ENCODE measurements at places on chromosomes 2 and 18. TPM values are rescaled to one million over a fixed set of nuclear protein-coding genes. Genes with fewer than 3 reads are reported as not detected.

Gene DPP4
- total RNA-seq = 27.7 TPM

Gene CXCR2
- total RNA-seq = 7.4 TPM

Gene CFC1B
- 0.18 TPM for total RNA-seq

Gene AMMECR1L
- 13.5 TPM for total RNA-seq

Gene MFSD6
- total RNA-seq = 61.7 TPM

Gene CCL20
- total RNA-seq = 8.0 TPM

Gene DSG1
- not detected for total RNA-seq

Gene HOXD4
- total RNA-seq = 1.1 TPM

Gene MBD2
- total RNA-seq = 29.5 TPM

Gene TDRD15
- total RNA-seq = not detected

GRCh38 chr2:181231886-181232621 lies 225.1 kb upstream of the ITGA4 start:
- H3K36me3 ChIP-seq = no peaks in the 10 kb centered on the region
- no peaks in the 10 kb centered on the region for H3K4me1 ChIP-seq
- DNase-seq = no peak
- no peak overlapping the region for H3K4me3 ChIP-seq
- no peak overlapping the region for H3K27ac ChIP-seq

- no peak overlapping the region for H3K27ac ChIP-seq
- no peaks in the 10 kb centered on the region for H3K27me3 ChIP-seq
- no peaks in the 10 kb centered on the region for H3K4me1 ChIP-seq
Measured at GRCh38 chr2:118190474-118190873, 102.2 kb downstream of the INSIG2 start.

- H3K36me3 ChIP-seq = no peaks in the 10 kb centered on the region
- H3K4me1 ChIP-seq = peaks cover 3% of the 10 kb centered on the region
- peak; percentile 42 for DNase-seq
- no peak overlapping the region for H3K27ac ChIP-seq
- H3K4me3 ChIP-seq = no peak overlapping the region
Measured at GRCh38 chr2:60479226-60480088, 74.0 kb downstream of the BCL11A start.

- no peaks in the 10 kb centered on the region for H3K4me1 ChIP-seq
- DNase-seq = peak; percentile 55
- H3K27me3 ChIP-seq = no peaks in the 10 kb centered on the region
- H3K27ac ChIP-seq = no peak overlapping the region
Measured at GRCh38 chr18:48030616-48031480, 100.4 kb upstream of the SMAD2 start.

- peak; percentile 93 for DNase-seq
- no peak overlapping the region for H3K4me3 ChIP-seq
Measured at GRCh38 chr2:30404319-30405259, 42.5 kb upstream of the LCLAT1 start.

- no peaks in the 10 kb centered on the region for H3K4me1 ChIP-seq
- H3K36me3 ChIP-seq = no peaks in the 10 kb centered on the region
- no peak overlapping the region for H3K27ac ChIP-seq
- H3K27me3 ChIP-seq = no peaks in the 10 kb centered on the region
- no peak for DNase-seq
- H3K4me3 ChIP-seq = no peak overlapping the region
Measured at GRCh38 chr2:75289771-75290170, 90.5 kb upstream of the TACR1 start.

- DNase-seq = no peak
- H3K27ac ChIP-seq = no peak overlapping the region
- no peaks in the 10 kb centered on the region for H3K36me3 ChIP-seq
- H3K4me3 ChIP-seq = no peak overlapping the region
- no peaks in the 10 kb centered on the region for H3K27me3 ChIP-seq
Measured at GRCh38 chr2:233444501-233444900, 90.2 kb downstream of the DGKD start.

- no peak within 1 kb of the TSS for H3K4me3 ChIP-seq
- no peaks in the 10 kb centered on the region for H3K4me1 ChIP-seq
- no peak within 1 kb of the TSS for H3K27ac ChIP-seq
- no peaks in the 10 kb centered on the region for H3K27me3 ChIP-seq
- no peak for DNase-seq
Measured at GRCh38 chr2:113052396-113052917, at the start of gene IL36B. Gene IL36B, minus strand, starts transcription at chr2:113052867.

DNA sequence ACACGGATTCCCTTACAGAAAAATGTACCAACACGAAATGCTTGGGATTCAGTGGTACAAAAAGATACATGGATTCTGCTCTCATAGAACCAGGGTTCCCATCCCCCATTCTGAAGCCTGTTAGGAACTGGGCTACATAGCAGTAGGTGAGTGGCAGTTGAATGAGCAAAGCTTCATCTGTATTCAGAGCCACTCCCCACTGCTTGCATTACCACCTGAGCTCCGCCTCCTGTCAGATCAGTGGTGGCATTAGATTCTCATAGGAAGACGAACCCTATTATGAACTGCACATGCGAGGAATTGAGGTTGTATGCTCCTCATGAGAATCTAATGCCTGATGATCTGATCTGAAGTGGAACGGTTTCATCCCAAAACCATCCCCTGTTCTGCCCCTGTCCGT lies 246.4 kb downstream of the DYM start:
- no peaks in the 10 kb centered on the region for H3K4me1 ChIP-seq
- no peak for DNase-seq
- H3K27ac ChIP-seq = no peak overlapping the region

DNA sequence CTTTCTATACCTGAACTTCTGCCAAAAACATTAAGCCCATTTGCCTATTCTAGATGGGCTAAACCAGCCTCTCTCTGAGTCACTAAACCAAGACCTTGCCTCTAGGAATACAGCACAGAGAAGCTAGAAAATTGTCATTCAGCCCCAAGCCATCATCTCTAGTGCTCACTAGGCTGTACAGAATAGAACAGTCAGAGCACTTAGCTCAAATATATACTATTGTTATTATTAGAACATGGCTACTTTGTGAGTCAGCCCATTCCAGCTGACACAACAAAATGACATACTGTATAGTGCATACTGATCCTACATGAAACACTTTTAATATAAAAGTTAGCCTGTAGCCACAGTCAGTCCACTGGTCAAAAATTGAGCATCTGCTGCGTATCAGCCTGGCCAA lies 418.8 kb downstream of the NRXN1 start:
- DNase-seq = no peak
- no peak overlapping the region for H3K4me3 ChIP-seq
- H3K27me3 ChIP-seq = no peaks in the 10 kb centered on the region
- H3K36me3 ChIP-seq = no peaks in the 10 kb centered on the region
- H3K27ac ChIP-seq = no peak overlapping the region

DNA sequence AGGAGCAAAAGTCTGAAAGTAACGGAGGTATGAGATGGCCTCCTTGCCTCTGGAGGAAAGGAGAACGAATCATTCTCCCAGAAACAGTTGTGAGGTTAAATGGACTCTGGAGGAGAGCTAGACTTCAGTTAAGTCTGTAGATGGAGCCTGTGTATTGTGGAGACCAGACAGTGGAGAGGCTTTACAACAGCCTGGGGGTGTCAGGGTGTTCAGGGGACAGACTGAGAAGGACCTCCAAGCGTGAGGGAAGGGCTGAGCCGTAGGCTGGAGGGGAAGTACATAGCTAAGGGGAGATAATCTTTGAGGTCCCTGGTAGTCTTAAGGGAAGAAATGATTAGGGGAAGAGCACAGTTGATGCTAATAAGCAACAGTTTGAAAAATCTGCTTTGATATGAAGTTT lies 76.6 kb downstream of the GALNT1 start:
- H3K36me3 ChIP-seq = no peaks in the 10 kb centered on the region
- H3K27ac ChIP-seq = no peak overlapping the region
- H3K4me3 ChIP-seq = no peak overlapping the region
- H3K27me3 ChIP-seq = no peaks in the 10 kb centered on the region
- H3K4me1 ChIP-seq = peaks cover 4% of the 10 kb centered on the region
- no peak for DNase-seq

DNA sequence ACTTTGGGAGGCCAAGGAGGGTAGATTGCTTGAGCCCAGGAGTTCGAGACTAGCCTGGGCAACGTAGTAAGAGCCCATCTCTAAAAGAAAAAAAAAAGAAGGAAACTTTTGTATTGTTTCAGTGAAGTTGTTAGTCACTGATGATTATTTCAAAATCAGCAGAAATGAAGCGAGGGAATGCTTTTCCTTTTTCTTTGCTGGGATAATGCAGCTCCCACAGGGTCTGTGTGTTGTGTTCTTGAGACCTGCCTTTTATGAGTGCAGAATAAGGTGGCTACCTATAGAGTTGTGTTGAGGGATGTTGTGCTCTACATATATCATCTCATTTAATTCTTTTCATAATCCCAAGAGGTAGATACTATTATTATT lies 11.7 kb downstream of the TM4SF20 start:
- no peaks in the 10 kb centered on the region for H3K4me1 ChIP-seq
- H3K4me3 ChIP-seq = no peak overlapping the region
- no peak overlapping the region for H3K27ac ChIP-seq
- H3K36me3 ChIP-seq = no peaks in the 10 kb centered on the region
- no peaks in the 10 kb centered on the region for H3K27me3 ChIP-seq

- no peaks in the 10 kb centered on the region for H3K36me3 ChIP-seq
- no peak overlapping the region for H3K4me3 ChIP-seq
- H3K4me1 ChIP-seq = no peaks in the 10 kb centered on the region
- no peak for DNase-seq
Measured at GRCh38 chr18:58533766-58534165, 95.1 kb downstream of the ALPK2 start.

- no peaks in the 10 kb centered on the region for H3K27me3 ChIP-seq
- H3K36me3 ChIP-seq = peaks cover 9% of the 10 kb centered on the region
- no peak for DNase-seq
Measured at GRCh38 chr2:126660971-126661370, 5.0 kb downstream of the GYPC start.

- H3K4me1 ChIP-seq = peaks cover 6% of the 10 kb centered on the region
- peaks cover 5% of the 10 kb centered on the region for H3K27me3 ChIP-seq
- peak overlapping the region; percentile 69 for H3K4me3 ChIP-seq
- peak overlapping the region; percentile 80 for H3K27ac ChIP-seq
Measured at GRCh38 chr18:12408247-12408869, 629 bp downstream of the PRELID3A start.

GRCh38 chr2:19274439-19274838 lies 84.0 kb downstream of the OSR1 start:
- no peak overlapping the region for H3K27ac ChIP-seq
- no peaks in the 10 kb centered on the region for H3K36me3 ChIP-seq
- no peaks in the 10 kb centered on the region for H3K27me3 ChIP-seq
- no peak for DNase-seq
- H3K4me3 ChIP-seq = no peak overlapping the region
- H3K4me1 ChIP-seq = no peaks in the 10 kb centered on the region

- DNase-seq = peak; percentile 97
- peak overlapping the region; percentile 88 for H3K27ac ChIP-seq
- H3K4me3 ChIP-seq = peak overlapping the region; percentile 2
- peaks cover 13% of the 10 kb centered on the region for H3K36me3 ChIP-seq
- no peaks in the 10 kb centered on the region for H3K27me3 ChIP-seq
Measured at GRCh38 chr2:241009601-241010530, 11.4 kb downstream of the SNED1 start.

- peak; percentile 92 for DNase-seq
- no peaks in the 10 kb centered on the region for H3K4me1 ChIP-seq
- H3K27ac ChIP-seq = no peak overlapping the region
- no peaks in the 10 kb centered on the region for H3K27me3 ChIP-seq
- H3K36me3 ChIP-seq = no peaks in the 10 kb centered on the region
Measured at GRCh38 chr2:19688059-19688458, 213.7 kb downstream of the TTC32 start.

DNA sequence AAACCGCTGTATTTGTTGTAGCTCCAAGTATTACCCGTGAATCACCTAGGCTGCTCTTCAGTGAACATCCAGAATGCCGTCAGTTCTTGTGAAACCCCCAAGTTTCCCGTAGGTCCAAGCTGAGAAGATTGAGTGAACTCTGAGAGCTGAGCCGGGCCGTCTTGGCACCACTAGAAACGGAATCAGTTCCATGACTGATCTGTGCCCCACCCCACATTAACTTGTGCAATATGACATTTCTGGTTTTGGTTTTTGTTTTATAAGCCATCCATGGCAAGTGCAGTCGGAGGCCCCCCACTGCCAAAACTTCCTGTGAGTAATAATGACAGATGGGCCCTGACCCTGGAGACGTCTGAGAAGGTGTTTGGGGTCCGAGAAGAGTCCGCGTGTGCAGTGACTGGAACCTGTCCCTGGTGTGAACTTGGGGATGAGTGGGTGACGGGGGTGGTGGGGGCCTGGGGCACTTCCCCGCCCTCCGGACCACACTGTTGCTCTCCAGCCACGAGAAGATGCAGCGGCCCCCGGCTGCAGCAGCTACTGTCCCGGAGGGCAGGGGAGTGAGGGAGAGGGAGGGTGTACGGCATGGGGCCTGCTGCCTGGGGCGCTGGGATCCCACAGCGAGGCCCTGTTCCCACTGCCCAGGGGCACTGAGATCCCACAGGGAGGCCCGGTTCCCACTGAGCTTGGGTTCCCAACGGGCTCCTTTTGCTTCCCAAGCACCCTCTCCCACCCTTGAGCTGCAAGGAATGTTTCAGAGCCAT lies 26.5 kb downstream of the NFATC1 start:
- no peak for DNase-seq
- no peak overlapping the region for H3K4me3 ChIP-seq
- H3K36me3 ChIP-seq = peaks cover 2% of the 10 kb centered on the region
- peaks cover 10% of the 10 kb centered on the region for H3K4me1 ChIP-seq
- H3K27ac ChIP-seq = no peak overlapping the region
